K562 (cell line): ENCODE measurements at places on chromosomes 3 and 15. TPM values are rescaled to one million over a fixed set of nuclear protein-coding genes. Genes with fewer than 3 reads are reported as not detected.

GRCh38 chr3:4985330-4986174, 6.3 kb downstream of the BHLHE40 start:
- H3K4me3 ChIP-seq: peak overlapping the region; percentile 3; the same call in 1 of the 2 replicates
- DNase-seq: no peak
- H3K36me3 ChIP-seq: peaks cover 50% of the 10 kb centered on the region
- H3K27ac ChIP-seq: peak overlapping the region; percentile 83
- H3K27me3 ChIP-seq: no peaks in the 10 kb centered on the region
- H3K4me1 ChIP-seq: peaks cover 49% of the 10 kb centered on the region

GRCh38 chr15:39579487-39580116, 1.3 kb upstream of the THBS1 start:
- H3K4me1 ChIP-seq: no peaks in the 10 kb centered on the region
- H3K27me3 ChIP-seq: peaks cover 26% of the 10 kb centered on the region; the same call in 2 of the 3 replicates
- no peak overlapping the region for H3K4me3 ChIP-seq
- DNase-seq: no peak
- no peak overlapping the region for H3K27ac ChIP-seq

DNA sequence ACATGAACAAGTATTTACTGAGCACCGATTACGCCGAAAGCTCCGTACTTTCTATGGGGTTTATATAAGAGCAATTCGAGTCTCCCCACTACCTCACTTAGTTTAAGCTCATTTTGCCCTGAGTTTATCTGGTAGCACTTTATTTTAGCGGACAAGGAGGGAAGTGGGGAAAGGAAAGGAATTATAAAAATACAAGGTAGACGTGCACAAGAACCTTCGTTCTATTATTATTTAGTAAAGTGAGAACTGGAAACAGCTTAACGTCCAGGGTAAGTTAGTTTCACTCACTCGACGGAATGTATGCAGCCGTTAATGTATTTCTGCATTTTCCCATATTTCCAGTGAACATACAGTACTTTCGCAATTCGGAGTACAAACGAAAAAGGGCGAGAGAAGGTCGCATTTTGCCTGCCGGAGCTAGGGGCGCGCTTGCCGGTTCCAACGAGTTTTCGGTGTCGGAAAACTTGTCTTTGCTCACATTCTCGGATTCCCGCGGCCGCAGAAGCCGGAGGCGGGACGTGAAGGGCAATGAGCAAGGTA, 1.2 kb upstream of the STT3B start:
- H3K27ac ChIP-seq: peak overlapping the region; percentile 97
- peak; percentile 25 for DNase-seq

DNA sequence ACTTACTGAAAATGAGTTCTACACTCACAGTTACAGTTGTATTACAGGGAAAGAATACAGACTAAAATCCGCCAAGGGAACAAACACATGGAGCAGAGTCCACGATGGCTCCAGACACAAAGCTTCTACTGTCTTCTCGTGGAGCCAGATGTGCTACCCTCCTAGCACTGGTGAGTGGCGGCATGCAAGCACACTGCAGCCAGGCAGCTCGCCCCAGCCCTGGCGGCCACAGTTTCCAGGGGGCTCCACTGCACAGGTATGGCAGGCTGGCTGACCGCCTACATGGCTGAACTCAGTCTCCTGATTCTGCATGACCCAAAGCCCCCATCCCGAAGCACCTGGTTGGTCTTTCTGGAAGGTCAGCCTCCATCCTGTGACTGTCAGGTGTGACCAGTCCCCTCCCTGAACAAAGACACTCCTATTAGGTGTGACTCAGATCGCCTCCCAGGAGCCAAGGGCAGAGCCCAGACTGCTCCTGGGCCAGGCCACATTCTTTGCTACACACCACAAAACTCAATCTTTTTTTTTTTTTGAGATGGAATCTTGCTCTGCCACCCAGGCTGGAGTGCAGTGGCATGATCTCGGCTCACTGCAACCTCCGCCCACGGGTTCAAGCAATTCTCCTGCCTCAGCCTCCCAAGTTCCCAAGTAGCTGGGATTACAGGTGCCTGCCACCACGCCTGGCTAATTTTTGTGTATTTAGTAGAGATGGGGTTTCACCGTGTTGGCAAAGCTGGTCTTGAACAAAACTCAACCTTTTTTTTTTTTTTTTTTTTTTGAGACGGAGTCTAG, 51.5 kb downstream of the CFAP92 start:
- no peak for DNase-seq
- no peak overlapping the region for H3K27ac ChIP-seq
- H3K27me3 ChIP-seq: peaks cover 6% of the 10 kb centered on the region; the same call in 2 of the 3 replicates
- H3K4me3 ChIP-seq: no peak overlapping the region
- H3K4me1 ChIP-seq: peaks cover 3% of the 10 kb centered on the region
- no peaks in the 10 kb centered on the region for H3K36me3 ChIP-seq

DNA sequence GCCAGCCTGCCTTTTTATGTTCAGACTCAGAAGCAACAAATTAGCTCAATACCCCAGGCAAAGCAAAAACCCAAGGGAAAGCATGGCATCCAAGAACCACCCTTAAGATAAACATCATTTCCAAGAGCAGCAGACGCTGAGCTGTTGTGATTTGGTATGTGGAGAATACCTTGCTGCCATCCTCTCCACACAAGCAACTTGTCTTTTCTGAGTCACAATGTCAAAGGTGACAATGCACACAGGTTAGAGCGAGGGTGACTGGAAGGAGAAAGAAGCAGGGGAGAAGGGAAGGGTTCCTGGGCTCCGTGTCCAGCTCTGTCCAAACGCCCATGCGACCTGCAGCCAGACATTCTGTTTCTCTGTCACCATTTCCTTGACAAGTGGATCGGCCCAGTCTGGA, 6.0 kb downstream of the PCSK6 start:
- H3K4me1 ChIP-seq: peaks cover under 1% of the 10 kb centered on the region; the same call in 2 of the 3 replicates
- no peak overlapping the region for H3K27ac ChIP-seq
- H3K36me3 ChIP-seq: peaks cover 29% of the 10 kb centered on the region
- no peak overlapping the region for H3K4me3 ChIP-seq
- no peak for DNase-seq
- H3K27me3 ChIP-seq: no peaks in the 10 kb centered on the region

DNA sequence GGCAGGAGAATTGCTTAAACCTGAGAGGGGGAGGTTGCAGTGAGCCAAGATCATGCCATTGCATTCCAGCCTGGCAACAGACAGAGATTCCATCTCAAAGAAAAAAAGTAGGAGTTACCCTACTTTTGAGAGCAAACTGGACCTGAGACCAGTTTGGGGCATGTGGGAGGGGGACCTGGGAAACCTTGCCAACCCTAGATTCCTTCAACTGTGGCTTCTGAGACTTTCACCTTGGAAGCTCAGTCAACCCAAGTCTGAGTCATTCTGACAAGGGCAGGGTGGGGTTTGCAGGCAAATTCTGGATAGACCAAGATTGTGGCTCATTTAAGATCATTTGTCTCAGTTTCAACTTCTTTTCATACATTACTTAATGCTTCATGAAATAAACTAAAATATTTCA, 23.8 kb upstream of the SIAH2 start:
- no peak for DNase-seq
- no peak overlapping the region for H3K27ac ChIP-seq
- peaks cover 5% of the 10 kb centered on the region; the same call in 1 of the 2 replicates for H3K4me1 ChIP-seq
- H3K4me3 ChIP-seq: no peak overlapping the region
- no peaks in the 10 kb centered on the region for H3K36me3 ChIP-seq

GRCh38 chr3:160196511-160197104, 28.6 kb upstream of the C3orf80 start:
- no peak overlapping the region for H3K27ac ChIP-seq
- H3K4me1 ChIP-seq: no peaks in the 10 kb centered on the region
- no peak overlapping the region for H3K4me3 ChIP-seq
- no peaks in the 10 kb centered on the region for H3K36me3 ChIP-seq
- no peaks in the 10 kb centered on the region; the same call in none of the 2 replicates for H3K27me3 ChIP-seq

DNA sequence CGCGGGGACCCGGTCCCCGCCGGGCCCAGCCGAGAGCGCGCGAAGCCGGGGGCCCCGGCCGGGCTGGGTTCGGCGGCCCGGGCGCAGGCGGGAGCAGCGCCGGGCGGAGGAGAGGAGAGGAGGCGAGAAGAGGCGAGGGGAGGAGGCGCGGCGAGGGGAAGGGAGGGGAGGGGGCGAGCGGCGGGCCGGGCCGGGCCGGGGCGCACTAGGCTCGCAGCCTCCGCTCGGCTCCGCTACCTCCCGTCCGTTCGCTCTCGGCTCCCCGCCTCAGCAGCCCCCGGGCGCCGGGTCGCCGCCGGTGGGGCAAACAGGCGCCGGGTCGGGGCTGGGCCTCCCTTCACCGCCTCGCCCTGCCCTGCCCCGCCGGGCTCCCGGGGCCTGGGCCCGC, 351 bp downstream of the INSYN1 start:
- H3K27me3 ChIP-seq: peaks cover 14% of the 10 kb centered on the region; the same call in 2 of the 3 replicates

- DNase-seq: no peak
- no peak overlapping the region for H3K27ac ChIP-seq
- H3K4me1 ChIP-seq: no peaks in the 10 kb centered on the region
- no peak overlapping the region for H3K4me3 ChIP-seq
These were observed 560.1 kb downstream of the GRM7 start for GRCh38 chr3:7421065-7421464.

DNA sequence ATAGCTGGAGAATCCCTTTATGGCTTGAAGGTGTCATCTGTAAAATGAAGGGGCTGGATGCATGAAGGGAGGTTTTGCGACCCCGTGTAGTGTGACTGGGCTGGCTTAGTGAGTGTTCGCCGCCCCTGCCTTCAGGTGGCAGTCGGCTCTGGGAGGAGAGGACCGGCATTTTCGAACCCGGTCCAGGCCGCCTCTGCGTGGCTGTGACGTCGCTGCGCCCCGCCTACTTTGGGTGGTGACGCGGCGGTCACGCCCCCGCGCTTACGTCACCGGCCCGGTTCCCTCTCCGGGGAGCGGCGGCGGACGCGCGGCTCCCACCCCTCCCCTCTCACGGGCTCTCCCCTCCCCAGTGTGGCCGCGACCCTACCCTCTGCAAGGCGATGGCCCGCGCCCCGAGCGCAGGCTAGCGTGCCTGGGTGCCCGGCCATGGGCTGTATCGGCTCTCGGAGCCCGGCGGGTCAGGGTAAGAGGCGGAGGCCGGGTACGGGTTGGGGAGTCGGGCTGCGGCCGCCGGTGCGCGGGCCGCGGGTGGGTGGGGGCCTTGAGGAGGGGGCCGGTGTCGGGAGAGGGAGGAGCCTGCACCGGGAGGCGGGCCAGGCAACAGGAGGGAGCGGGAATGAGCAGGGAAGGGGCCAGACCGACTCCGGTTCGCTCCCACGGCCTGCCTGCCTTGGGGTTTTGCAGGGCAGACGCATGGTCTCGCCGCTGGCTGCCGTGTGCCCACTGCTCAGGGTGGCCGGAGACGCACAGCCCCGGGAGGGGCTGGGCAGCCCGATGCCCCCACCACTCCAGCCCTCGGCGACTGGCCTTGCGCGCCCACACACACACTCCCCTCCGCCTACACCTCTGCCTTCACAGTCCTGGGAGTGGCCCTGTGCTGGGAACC, 1.5 kb upstream of the FAM131A start:
- peak overlapping the region; percentile 62 for H3K4me3 ChIP-seq
- DNase-seq: peak; percentile 91
- peak overlapping the region; percentile 83 for H3K27ac ChIP-seq
- peaks cover 47% of the 10 kb centered on the region for H3K36me3 ChIP-seq
- H3K4me1 ChIP-seq: peaks cover 51% of the 10 kb centered on the region
- no peaks in the 10 kb centered on the region for H3K27me3 ChIP-seq

GRCh38 chr3:169772305-169772896, 795 bp upstream of the MYNN start:
- peak; percentile 30 for DNase-seq
- peaks cover 10% of the 10 kb centered on the region; the same call in 2 of the 3 replicates for H3K4me1 ChIP-seq
- peaks cover 33% of the 10 kb centered on the region for H3K36me3 ChIP-seq
- peak overlapping the region; percentile 89 for H3K4me3 ChIP-seq

GRCh38 chr15:80572337-80572736, 122.8 kb upstream of the ABHD17C start:
- no peak overlapping the region for H3K4me3 ChIP-seq
- H3K27me3 ChIP-seq: peaks cover 49% of the 10 kb centered on the region
- H3K36me3 ChIP-seq: no peaks in the 10 kb centered on the region
- H3K27ac ChIP-seq: no peak overlapping the region
- H3K4me1 ChIP-seq: no peaks in the 10 kb centered on the region

DNA sequence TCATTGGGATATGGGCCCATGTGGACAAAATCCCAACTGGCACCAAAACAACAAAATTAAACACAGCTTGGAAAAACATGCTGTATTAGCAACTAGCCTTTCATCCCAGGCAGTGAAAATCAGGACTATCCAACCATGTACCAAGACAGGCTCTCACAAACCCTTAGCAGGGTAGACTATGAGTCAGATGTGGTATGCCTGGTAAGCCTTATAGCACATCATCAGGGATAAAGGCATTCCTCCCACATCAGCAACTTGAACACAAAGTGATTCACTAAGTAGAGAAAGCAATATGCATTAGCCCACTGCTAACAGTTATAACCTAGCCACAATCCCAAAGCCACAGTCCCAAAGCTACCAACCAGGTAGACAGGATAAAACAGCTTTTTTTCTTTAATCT, 8.0 kb downstream of the CEP152 start:
- H3K4me3 ChIP-seq: no peak overlapping the region
- H3K36me3 ChIP-seq: peaks cover 41% of the 10 kb centered on the region
- H3K4me1 ChIP-seq: peaks cover 3% of the 10 kb centered on the region
- H3K27ac ChIP-seq: no peak overlapping the region

GRCh38 chr3:171879472-171879871, 36.3 kb downstream of the TMEM212 start:
- H3K27ac ChIP-seq: no peak overlapping the region
- H3K4me3 ChIP-seq: no peak overlapping the region
- peaks cover 2% of the 10 kb centered on the region; the same call in 1 of the 3 replicates for H3K4me1 ChIP-seq
- no peaks in the 10 kb centered on the region; the same call in 2 of the 3 replicates for H3K27me3 ChIP-seq

- H3K4me3 ChIP-seq: no peak overlapping the region
- no peak for DNase-seq
- no peaks in the 10 kb centered on the region for H3K36me3 ChIP-seq
- no peak overlapping the region for H3K27ac ChIP-seq
- H3K4me1 ChIP-seq: no peaks in the 10 kb centered on the region
These were observed 419.3 kb downstream of the TUSC7 start for GRCh38 chr3:117128872-117129271.

- no peaks in the 10 kb centered on the region for H3K4me1 ChIP-seq
- H3K27ac ChIP-seq: no peak overlapping the region
- no peaks in the 10 kb centered on the region for H3K36me3 ChIP-seq
- H3K4me3 ChIP-seq: no peak overlapping the region
- no peak for DNase-seq
- peaks cover 88% of the 10 kb centered on the region for H3K27me3 ChIP-seq
These were observed 144.7 kb upstream of the IQSEC1 start for GRCh38 chr3:13217736-13218540.

Gene CFAP91
- total RNA-seq: not detected in 2 replicates

Gene B3GNT5
- total RNA-seq: 23.8 and 25.0 TPM in 2 replicates

Gene LRTM1
- total RNA-seq: not detected in 2 replicates

Gene PDE8A
- 19.8 and 20.9 TPM in 2 replicates for total RNA-seq

Gene CDCP1
- 13.9 and 16.4 TPM in 2 replicates for total RNA-seq

Gene FGF7
- total RNA-seq: not detected in 2 replicates

Gene ADAMTS9
- 0.13 and 0.18 TPM in 2 replicates for total RNA-seq
